ENCODE measurements at places on chromosomes 12 and 14.
A peak's percentile ranks its signal among the peaks of the same experiment; 100 is the strongest.

DNA sequence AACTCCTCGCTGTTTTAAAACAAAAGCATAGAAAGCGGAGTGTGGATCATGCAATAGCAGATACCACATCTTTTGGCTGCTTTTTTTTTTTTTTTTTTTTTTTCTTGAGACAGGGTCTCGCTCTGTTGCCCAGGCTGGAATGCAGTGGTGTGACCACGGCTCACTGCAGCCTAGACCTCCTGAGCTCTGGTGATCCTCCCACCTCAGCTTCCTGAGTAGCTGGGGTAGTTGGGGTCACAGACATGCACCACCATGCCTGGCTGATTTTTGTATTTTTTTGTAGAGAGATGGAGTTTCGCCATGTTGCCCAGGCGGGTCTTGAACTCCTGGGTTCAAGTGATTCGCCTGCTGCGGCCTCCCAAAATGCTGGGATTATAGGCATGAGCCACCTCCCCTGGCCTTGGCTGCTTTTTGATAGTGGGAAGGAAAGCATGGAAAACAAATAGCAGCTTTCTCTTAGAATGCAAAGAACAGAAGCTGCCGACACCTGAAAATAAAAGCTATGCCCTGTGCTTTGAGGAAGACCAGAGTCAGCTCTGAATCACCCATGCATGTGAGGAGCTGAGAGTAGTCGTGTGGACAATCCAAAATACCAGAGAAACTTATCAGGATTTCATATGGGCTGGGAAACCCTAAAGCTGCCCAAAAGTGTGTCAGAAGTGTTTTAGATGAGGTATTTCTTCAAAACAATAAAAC lies 3.6 kb upstream of the ELK3 start:
- DNase-seq: no peak

DNA sequence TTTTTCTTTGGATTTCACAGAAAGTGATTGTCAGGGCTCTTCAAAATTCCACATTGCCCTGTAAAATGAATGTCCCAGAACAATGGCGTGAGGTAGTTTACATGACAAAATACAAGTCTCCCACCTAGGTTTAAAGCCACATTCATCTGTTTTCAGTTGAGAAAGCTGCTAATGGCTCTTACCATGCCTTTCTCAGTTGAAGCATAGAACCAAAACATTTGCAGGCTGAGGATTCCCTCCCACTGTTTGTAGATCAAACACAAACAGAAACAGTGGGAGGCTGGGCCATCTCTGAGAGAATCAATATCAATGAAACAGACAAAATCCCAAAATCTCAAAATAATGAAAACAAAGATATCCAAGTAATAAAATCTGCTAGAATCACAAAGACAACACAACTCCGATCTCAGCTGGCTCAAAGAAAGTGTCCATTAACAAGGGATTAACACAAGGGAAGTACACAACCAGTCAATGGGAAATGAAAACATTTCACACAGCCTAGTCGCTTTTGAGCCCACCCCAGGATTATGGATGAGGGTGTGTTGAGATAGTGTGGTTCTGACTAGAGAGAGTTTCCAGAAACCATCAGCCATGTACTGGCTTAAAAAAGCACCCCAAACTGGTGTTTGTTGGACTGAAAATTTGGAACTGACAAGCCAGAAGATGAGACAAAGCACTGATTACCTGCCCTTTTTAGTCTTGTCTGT lies 54.5 kb upstream of the TMEM260 start:
- no peak for DNase-seq

- no peak for DNase-seq
Measured at GRCh38 chr12:79373896-79374499, 316.8 kb downstream of the PAWR start.

DNA sequence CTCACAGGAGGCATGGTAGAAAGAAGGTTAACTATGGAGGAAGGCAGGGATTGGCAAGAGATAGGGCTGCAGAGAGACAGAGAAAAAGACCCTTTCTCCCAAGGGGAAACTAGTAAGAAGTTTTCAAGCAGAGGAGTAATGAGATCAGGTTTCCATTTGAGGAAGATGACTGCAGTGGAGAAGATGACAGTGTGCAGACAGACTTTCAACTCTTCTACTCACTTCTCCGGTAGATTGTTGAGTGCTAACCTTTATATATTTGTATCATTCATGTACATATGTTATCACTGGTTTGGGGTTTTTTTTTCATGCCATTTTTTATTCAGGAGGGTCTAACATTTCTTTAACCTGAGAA lies 5.9 kb upstream of the B3GNT4 start:
- no peak for DNase-seq

DNA sequence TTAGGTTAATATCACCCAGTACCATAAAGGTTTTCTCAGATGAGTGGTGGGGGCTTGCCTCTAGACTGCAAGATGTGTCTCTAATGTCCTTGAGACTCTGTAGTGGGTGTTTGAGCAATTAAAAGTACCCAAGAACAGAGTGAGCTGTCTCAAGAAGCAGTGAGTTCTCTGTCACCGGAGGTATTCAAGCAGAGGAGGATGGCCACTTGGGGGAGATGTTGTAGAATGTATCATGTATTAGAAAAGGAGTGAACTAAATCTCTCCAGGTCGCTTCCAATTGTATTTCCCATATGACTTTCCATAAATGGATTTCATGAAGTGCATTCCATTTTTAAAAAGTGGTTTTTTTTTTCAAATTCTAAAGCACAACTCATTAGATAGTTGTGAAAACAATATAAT lies 35.0 kb downstream of the SLC17A8 start:
- no peak for DNase-seq

DNA sequence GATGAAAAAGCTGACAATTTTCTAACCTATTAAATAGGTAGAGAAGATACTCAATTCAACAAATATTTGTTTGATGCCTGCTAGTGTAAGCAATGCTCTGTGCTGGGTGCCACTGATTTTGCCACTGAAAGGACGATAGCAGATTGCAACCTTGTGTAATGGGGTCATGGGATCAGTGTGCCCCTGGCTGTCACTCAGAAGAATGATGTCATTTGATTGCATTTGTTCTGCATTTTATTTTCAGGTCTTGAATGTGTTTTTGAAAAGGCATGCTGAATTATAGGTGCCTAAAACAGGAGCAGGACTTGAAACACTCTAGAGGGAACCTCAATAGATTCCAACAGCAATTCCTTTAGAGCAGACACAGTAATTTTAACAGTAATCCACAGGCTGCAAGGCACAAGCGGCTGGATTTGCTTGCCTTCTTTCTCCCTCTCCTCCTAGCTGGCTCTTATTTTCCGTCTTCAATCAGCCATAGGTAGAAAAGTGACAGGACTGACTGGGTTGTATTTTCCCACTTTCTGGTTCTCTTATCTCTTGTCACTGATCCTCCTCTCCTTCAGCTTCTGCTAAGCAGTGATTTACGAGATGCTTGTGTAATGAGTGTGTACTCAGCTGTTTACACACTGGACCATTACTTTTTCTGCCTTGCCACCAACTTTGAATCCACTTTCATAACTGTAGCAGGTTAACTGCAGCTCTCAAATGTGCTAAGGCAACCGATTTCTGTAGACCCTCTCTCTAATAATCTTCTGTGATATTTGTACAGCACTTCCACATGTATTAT lies 4.1 kb downstream of the PLXNC1 start:
- DNase-seq: no peak

- no peak for DNase-seq
Measured at GRCh38 chr12:98691351-98691750, 46.3 kb downstream of the APAF1 start.

- DNase-seq: no peak
Measured at GRCh38 chr12:6699989-6700645, 498 bp downstream of the PIANP start.

- no peak for DNase-seq
Measured at GRCh38 chr12:62233805-62234204, 26.4 kb upstream of the USP15 start.

DNA sequence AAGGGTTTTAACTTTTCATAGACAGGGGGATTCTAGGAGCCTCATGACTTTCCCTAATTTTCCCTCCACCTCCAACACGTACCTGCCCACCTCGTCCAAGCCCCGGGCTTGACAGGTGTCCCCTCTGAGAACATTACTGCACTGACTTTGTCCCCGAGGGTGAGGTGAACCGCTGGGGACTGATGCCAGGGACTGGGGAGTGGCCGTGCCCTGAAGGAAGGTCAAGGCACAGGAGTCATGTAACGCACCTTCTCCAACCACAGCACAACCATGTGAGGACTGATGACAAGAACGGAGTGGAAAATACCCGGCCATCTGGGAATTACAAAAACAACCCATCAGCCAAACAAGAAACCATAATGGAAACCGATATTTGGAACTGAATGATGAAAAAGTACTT lies 214.7 kb upstream of the C14orf180 start:
- DNase-seq: no peak

DNA sequence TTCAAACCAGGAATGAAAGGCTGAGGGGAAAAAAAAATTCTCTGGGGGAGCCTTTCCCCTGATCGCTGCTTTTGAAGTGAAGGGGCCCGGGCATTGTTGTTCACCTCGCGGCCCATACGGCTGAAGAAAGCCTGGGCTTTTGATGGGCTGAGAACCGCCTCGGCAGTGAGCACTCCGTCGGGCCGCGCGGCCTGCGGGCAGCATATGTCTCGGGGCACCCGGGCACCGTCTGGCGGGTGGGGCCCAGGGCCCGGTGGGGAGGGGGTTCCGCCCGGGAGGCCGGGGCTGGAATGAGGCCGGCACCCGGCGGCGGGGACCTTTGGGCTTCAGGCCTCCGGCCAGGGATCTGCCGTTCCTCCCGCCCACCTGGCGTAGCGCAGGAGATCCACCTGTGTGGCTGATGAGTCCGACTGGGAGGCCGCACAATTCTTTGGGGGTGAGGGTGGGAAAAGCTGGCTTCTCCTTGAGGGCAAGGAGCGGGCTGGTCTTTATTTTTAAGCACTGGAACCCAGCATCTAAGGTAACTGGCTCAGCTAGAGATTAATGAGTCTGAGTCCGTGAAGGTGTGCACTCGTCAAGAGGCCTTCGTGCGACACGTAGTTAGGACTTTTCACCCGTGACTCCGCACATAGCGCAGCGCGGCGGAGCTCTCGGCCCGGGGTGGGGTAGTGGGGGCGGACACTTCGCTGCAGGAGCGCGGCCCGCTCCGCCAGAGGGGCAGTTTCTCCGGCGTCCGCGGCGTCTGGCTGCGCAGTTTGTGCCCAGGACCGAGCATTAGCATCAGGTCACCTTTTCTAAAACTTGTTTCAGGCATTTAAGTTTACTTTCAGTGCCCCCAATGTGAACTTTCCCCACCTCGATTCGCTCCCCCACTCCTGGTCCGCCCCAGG lies 10.6 kb downstream of the FOXA1 start:
- no peak for DNase-seq

DNA sequence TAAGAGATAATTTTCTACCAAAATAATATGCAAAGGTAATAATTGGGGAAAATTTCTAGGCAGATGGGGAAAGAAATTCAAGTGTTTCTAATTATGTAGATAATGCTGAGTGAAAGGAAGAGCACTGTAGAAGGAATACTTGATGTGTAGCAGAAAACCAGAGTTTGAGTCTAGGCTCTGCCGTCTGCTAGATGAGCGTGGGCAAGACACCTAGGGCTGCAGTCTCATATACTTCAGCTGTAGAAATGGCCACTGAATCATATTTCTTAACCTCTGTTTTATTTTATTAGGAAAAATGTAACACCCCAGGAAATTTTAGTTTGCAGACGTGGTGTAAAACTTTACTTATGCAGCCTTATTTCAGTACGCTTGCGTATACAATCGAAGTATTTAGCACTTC lies 59.8 kb upstream of the SLC38A2 start:
- DNase-seq: no peak

DNA sequence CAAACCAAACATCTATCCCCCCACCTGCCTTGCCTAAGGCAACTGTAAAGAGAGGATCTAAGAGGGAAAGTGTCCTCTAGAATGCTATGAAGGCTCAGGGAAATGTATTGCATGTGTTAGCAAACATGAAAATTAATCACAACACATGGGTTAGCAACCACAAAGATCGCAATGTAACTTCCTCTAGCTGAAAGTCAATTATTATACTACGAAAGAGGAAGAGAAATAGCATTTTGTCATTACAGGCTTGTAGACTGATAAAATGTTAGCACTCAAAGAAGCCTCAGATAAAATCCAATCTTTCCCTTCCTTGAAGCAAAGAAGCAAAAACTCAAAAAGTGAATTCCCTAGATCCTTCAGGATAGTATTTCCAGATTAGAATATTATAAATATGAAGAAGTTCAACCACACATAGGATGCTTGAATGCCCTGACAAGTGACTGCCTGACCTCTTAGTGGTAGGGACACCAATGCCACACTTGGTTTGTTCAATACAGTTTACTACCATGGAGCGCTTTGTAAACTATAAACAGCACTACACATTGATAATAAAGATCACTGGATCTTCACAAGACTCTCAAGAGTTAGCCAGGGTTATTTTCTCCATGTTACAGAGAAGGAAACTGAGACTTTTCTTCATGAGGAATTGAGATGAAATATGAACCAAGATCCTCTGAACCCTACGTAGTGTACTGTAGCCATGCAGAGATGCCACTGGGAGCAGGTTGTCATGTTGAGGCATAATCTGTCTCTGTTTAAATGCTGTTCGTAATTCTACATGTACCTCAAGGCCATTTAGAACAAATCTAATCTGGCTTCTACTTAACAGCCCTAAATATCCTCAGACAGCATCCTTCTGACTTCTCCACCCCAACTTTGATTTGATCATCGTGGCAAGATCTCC lies 100.7 kb downstream of the ITPR2 start:
- no peak for DNase-seq

- DNase-seq: no peak
Measured at GRCh38 chr12:128138125-128138524, 128.8 kb upstream of the TMEM132C start.

- DNase-seq: no peak
Measured at GRCh38 chr12:33639975-33640374, 200.4 kb upstream of the SYT10 start.

DNA sequence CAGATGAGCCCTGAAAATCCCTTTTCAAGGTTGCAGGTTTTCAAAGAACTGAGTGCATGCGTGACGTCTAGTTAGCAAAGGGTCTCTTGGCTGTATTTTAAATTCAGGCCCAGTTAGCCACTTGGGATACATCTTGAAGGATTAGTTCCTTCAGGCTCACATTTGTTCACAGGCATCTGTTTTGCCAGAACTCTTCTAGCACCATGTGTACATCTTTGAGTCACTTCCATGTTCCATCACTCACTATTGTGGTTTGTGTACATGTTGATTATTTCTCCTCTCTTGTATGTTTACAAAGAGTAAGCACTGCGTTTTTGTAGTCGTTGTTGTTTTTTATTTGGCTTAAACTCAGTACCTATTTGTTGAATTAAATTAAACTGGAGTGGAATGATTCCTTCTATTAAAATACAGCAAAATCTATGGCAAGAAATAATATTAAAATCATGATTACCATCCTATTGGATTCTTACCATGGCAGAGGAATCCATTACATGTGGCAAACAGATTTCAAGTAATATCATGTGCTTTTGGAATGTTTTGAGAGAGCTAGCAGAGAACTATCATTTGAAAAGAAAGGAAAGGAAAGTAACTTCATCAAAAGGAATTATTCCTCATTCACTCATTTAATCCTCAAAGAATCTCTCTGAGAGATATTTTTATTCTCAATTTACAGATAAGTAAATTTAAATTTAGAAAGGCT lies 438.9 kb upstream of the FAR2 start:
- DNase-seq: no peak

GRCh38 chr12:304805-305204 lies 42.2 kb upstream of the SLC6A13 start:
- DNase-seq: no peak

- DNase-seq: peak; percentile 78
Measured at GRCh38 chr12:96198965-96199364, 4.8 kb downstream of the ELK3 start.

GRCh38 chr14:92409043-92409442 lies 86.1 kb downstream of the SLC24A4 start:
- DNase-seq: no peak

- no peak for DNase-seq
Measured at GRCh38 chr12:6161124-6161882, 36.8 kb upstream of the VWF start.

- no peak for DNase-seq
Measured at GRCh38 chr14:72646861-72647528, 246.9 kb downstream of the DPF3 start.
